ENCODE measurements at places on chromosomes 4 and X.

GRCh38 chrX:74132280-74132679, 171.7 kb upstream of the ZCCHC13 start:
- peak; percentile 0 for DNase-seq

GRCh38 chr4:173520921-173521466, 9.0 kb downstream of the HAND2 start:
- DNase-seq, result no peak

- peak; percentile 82 for DNase-seq
These were observed 14.6 kb upstream of the SLC25A4 start for GRCh38 chr4:185128272-185129119.

DNA sequence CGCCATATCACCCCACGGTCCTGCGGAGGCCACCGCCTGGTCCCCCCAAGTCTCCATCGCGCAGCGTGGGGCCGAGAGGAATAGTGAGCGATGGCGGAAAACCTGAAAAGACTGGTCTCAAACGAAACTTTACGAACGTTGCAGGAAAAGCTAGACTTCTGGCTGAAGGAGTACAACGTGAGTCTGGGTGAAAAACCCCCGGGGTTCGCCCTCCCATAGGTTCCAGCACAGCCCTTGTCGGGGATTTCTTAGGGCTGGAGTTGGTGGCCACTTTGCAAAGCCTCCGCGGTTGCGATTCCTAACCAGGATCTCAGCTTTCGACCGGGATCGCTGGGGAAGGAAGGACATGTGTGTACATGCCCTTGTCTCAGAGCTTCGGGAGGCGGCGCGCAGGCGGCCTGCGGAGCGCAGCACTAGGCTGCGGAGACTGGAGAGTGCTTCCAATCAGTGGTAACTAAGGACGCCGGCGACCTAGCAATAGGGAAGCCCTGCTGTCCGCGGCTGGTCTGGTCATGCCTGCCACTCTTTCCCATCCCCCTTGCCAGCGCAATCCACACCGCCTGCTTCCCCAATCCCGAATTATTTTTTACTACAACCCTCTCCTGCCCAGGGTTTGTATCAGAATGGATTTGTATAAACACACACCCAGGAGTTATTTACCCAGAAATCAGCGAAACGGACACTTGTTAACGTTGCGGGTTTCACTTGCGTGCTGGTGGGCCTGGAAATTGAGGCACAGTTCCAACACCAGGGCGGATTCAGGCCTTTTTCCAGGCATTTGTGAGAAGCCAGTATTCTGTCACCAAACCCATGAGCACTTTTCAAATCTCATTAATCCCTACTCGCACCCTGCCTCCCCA, 741 bp downstream of the SPATA18 start:
- peak; percentile 97 for DNase-seq

DNA sequence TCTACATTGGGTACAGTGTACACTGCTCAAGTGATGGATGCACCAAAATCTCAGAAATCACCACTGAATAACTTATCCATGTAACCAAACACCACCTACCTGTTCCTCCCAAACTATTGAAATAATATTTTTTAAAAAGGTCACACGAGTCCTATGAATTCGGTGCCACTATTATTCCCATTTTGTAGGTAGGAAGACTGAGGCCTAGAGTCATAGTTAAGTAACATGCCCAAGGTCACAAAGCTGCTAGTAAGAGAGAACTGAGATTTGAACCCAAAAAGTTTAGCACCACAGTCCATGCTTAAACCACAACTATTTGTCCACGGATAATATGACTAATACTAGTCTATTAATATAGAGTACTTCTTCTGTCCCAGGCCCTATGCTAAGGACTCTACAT, 2.7 kb downstream of the ARHGEF6 start:
- no peak for DNase-seq

DNA sequence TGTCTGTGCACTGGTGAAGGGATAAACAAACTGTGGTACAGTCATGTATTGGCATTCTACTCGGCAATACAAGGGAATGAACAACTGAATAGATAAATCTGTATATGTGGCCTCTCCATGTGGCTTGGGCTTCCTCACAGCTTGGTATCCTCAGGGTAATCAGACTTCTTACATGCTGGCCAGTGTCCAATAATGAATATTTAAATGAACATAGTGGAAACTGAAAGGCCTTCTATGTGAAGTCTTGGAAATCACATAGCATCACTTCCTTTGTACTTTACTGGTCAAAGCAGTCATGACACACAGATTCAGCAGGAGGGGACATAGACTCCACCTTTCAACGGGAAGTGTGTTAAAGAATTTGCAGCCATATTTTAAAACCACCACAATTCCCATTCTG, 33.4 kb upstream of the GPR101 start:
- DNase-seq, result no peak
